ENCODE measurements at places on chromosomes 5 and 9.

GRCh38 chr9:16960084-16960483 is 89.6 kb upstream of the BNC2 start:
- no peak for DNase-seq

DNA sequence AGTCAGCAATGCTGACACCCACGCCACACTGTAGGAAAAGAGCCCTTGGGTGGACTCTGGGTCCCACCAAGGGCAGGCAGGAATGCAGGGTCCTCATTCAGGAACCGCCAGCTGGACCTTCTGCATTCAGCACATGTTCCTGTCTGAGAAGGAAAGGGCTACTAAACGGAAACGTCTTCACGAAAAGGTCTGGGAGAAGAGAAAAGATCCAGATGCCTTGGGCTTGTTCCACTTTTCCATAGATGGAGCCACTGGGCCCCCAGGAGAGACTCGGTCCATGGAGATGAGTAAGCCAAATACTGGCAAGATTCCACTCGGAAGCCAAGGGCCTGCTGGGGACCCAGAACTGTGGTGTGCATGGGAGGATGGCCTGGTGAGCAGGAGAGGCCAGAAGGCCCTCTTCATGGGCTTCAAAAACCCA is 38.4 kb downstream of the LHFPL2 start:
- no peak for DNase-seq

DNA sequence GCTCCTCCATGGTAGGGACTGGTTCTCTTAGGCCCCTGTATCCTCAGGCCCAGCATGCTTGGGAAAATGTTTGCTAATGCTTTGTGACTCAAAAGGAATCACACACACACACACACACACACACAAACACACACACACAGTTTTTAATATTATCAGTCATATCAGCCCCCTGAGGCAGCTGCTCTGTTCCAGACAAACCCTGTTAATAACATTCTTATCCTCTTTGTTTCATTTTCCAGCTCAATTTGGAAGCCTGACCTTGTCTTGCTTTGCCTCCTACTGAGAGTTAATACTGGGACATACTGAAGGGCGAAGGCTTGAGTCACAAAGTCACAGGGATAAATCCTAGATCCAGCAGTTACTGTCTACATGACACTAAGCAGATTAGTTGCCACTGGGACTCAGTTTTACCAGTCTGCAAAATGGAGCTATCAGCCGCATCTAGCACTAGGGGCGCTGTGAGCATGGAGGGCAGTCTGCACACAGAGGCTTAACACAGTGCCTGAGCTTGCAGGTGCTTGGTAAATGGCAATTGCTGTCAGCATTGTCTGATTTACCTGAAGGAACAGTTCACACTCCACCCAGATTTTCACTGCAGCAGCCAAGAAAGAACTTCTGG is 37.1 kb upstream of the KCNMB1 start:
- DNase-seq, result no peak

DNA sequence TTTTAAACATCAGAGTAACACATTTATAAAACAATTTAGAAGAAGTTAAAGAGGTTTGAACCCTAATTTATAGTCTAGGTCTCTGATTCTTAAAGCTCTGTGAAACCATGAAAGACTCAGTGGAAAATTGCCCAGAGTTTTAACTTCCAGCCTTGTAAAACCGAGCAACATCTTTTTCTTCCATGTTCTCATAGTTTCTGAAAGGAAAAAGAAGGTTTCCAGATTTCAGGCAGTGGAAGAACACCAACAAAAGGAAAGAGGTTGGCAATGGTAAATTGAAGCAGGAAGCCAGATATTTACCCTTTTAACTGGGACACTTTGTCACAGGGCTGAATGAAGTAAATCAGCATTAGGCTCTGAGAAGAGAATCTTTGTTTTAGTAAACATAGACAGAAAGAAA is 1999.3 kb downstream of the MAT2B start:
- no peak for DNase-seq

- peak; percentile 53 for DNase-seq
Observed at GRCh38 chr9:101486693-101487442, 46.8 kb upstream of the RNF20 start.

- no peak for DNase-seq
Observed at GRCh38 chr5:157469073-157469472, 9.1 kb downstream of the NIPAL4 start.

DNA sequence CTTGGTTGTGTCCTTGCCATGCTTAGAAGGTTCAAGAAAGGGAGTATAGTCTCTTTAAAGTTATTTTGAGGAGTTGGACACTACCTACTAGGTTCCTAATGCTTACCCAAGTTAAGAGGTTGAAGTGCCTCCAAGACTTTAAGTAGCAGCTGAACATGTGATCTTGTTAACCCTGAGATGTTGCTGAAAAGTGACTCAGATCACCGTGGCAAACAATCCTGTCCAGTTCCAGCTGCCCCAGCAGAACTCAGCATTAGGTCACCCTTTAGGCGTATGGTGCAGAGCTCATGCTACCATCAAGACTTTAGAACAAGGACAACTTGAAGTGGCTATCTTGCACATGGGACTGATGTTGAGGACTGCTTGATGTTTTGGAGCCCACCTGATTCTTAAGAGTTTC is 22.5 kb downstream of the ZNF462 start:
- no peak for DNase-seq
